ENCODE measurements at places on chromosomes 16 and 17.

DNA sequence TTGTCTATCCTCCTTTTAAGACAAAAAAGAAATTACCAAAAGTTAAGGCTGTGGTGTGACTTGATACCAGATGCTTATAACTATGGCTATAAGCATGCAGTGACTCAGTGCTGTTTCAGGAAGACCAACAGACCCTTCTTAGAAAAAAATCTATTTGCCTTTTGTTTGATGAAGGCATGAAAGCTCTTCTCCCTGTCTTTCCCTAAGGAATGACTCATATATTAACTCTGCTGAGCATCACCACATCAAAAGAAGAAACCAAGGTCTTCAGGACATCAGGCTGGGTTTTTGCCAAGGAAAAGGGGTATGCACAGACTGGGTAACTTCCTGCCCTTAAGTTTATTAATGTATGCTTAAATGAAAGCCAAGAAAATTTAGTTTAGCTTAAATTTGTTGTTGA lies 47.1 kb downstream of the VMP1 start:
- no peak for DNase-seq

DNA sequence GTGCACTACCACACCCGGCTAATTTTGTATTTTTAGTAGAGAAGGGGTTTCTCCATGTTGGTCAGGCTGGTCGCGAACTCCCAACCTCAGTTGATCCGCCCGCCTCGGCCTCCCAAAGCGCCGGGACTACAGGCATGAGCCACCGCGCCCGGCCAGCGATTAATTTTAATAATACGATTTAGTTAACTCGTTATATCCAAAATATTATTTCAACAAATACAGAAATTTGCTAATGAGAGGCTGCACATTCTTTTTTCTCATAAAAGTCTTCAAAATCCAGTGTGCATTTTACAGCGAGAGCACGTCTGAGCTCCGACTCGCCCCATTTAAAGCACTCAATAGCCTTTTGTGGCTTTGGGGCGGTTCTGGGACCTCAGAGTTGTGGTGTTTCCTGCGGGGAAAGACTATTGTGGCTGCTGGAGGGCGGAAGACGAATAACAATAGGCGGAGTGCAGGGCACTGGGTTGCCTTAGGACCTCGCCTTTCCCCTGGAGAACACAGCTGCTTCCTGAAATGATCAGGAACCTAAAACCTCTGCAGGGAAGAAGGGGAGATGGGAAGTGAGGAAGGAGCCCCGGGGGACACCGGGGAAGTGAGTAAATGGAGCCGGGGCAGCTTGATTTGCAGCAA lies 2.9 kb upstream of the ZSCAN10 start:
- no peak for DNase-seq

DNA sequence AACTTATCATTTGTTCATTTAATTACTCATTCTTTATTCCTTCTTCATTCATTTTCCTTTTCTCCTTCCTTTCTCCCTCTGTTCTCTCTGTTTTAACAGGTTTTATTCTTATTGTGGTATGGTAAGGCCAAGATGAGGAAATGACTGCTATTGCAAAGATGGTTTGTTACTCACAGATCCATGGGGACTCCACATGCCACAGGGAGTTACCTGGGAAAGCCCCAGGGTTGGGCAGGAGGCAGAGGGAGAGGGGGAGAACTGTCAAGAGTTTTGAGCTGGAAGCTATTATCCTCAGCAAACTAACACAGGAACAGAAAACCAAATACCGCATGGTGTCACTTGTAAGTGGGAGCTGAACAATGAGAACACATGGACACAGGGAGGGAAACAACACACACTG lies 453.3 kb downstream of the WWOX start:
- no peak for DNase-seq

- DNase-seq: no peak
Observed at GRCh38 chr16:56607109-56607618, 1.2 kb upstream of the MT2A start.

GRCh38 chr16:7861891-7862582 lies 529.4 kb downstream of the RBFOX1 start:
- DNase-seq: no peak

GRCh38 chr16:30901201-30902028 lies 5.0 kb downstream of the CTF1 start:
- no peak for DNase-seq

DNA sequence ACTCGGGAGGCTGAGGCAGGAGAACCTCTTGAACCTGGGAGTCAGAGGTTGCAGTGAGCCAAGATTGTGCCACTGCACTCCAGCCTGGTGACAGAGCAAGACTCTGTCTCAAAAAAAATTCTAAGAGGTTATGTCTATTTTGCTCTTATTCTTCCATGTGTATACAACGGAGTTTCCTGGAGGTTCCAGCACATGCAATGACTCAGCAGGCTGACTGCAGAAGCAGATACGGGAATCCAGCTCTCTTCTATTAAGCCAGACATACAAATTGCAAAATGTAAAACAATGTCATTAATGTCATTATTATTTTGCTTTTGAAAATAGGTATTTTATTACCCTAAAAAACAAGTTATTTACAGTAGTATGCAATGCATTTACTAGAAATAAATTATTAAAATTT lies 18.4 kb downstream of the MIEF2 start:
- no peak for DNase-seq

- no peak for DNase-seq
Observed at GRCh38 chr17:75404731-75405364, 630 bp downstream of the GRB2 start.

- DNase-seq: no peak
Observed at GRCh38 chr17:20244671-20245070, 222.7 kb downstream of the LGALS9B start.

DNA sequence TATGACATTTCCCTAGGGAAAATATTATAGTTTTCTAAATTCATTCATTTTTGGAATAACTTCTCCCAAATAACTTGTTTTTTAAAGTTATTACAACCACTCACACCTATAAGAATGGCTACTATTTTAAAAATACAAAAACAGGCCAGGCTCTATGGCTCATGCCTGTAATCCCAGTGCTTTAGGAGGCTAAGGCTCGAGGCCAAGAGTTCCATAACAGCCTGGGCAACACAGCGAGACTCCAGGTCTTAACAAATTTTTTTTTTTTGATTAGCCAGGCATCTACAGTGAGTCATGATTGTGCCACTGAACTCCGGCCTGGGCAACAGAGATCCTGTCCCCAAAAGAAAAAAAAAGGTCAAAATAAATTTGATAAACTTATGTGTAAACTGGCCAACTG lies 43.6 kb upstream of the YPEL2 start:
- DNase-seq: no peak

- no peak for DNase-seq
Observed at GRCh38 chr16:77780378-77780837, 8.0 kb upstream of the VAT1L start.

DNA sequence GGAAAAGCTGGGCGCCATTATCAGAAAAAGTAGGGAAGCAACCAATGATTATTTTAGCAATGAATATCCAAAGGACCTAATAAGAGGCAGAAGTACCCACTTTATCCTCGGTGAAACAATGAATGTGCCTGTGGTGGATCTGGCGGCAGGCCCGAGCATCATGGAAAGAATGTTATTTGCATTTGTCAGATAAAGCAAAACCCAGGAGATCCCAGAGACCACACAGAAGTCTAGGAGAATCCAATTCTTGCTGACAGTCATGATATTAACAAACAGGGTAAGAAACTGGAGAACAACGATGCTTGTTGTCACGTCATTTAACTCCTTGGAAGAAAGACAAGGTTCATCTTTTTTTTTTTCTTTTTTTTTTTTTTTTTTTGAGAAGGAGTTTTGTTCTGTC lies 12.0 kb upstream of the TNRC6A start:
- DNase-seq: no peak

GRCh38 chr16:58306327-58306726 lies 11.5 kb upstream of the PRSS54 start:
- DNase-seq: no peak

GRCh38 chr17:39513309-39513708 lies 52.0 kb downstream of the CDK12 start:
- no peak for DNase-seq

DNA sequence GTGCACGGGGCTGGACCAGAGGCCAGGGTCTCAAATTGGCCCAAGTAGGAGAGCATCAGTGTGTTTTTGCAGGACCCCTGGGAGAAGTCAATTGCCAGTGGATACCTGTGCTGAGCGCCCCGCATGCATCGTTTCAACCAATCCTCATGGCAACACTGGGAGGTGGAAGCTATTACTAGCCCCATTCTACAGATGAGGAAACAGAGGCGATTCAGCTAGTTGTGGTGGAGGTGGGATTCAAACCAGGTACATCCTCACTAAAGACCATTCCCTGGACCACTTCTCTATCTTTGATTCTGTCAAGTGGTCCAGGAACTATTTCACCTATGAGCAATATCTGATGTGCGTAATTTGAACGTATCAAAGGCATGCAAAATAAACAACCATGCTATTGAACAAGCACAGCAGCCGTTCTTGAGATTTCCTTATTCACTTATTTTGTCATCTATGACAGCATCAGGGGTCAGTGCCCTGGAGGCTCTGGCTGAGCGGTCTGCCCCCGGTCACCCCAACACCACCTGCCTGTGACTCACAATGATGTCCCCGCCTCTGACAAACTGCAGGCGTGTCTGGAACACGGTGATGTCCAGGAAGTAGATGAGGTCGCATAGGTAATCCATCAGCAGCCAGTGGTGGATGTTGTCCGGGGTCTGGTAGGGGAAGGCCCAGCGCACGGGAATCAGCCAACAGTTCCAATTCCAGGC lies 54.0 kb downstream of the CNGB1 start:
- no peak for DNase-seq

- no peak for DNase-seq
Observed at GRCh38 chr16:65077181-65077580, 44.7 kb downstream of the CDH11 start.

Data from NCI-H2107 (cell line).